IMR-90 (cell line): ENCODE measurements at places on chromosomes 2 and 18. TPM values are rescaled to one million over a fixed set of nuclear protein-coding genes. Genes with fewer than 3 reads are reported as not detected.

The DGKD gene
- 5.8 and 6.5 TPM in 2 replicates for total RNA-seq

The TMEM200C gene
- 1.4 and 1.7 TPM in 2 replicates for total RNA-seq

The TRIM43 gene
- total RNA-seq: not detected in 2 replicates

The RIT2 gene
- not detected in 2 replicates for total RNA-seq

The DOK6 gene
- 2.7 and 3.9 TPM in 2 replicates for total RNA-seq

DNA sequence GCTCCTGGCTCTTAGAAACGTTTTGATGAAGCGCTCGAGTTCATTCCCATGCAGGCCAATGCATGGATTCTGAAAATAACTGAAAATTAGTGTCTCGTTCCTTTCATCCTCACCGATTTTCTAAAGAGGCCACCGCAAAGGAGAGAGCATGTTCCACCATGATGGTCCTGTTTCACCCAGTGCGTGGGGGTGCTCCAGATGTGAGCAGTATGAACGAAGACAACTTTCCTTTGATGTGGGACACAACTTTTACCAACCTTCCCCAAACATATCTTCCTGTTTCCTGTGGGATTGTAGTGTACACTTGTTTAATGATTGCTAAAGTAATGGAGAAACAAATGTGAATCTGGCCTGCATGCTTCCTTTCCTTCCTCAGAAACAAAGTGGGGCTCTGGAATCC lies 114.5 kb downstream of the PRPF40A start:
- DNase-seq: no peak

GRCh38 chr2:24337890-24338289 lies 22.4 kb downstream of the ITSN2 start:
- no peak for DNase-seq

DNA sequence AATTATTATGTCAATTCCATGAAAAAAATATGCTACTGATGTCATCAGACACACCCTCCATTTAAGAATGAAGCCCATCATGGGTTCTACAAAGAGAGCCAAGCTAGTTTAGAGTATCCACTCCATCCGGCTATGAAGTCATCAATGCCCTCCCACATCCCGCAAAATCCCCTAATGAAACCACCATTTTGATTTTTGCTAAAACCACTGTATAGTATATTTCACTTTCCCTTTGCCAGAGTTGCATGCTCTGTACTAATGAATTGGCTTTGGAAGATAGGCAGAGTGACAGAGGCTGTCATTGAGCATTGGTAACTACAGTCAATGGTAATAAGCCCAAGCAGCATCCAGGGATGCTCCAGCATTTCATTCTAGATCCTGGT lies 118.6 kb downstream of the ANKRD44 start:
- DNase-seq: no peak

- DNase-seq: no peak
These were observed 67.9 kb downstream of the CERS6 start for GRCh38 chr2:168524005-168524404.

GRCh38 chr2:230925879-230926765 lies 1.1 kb upstream of the GPR55 start:
- DNase-seq: no peak

GRCh38 chr2:208252716-208253492 lies 2.0 kb downstream of the IDH1 start:
- no peak for DNase-seq

- DNase-seq: peak; percentile 7
These were observed 114.2 kb downstream of the SRBD1 start for GRCh38 chr2:45496869-45497268.

DNA sequence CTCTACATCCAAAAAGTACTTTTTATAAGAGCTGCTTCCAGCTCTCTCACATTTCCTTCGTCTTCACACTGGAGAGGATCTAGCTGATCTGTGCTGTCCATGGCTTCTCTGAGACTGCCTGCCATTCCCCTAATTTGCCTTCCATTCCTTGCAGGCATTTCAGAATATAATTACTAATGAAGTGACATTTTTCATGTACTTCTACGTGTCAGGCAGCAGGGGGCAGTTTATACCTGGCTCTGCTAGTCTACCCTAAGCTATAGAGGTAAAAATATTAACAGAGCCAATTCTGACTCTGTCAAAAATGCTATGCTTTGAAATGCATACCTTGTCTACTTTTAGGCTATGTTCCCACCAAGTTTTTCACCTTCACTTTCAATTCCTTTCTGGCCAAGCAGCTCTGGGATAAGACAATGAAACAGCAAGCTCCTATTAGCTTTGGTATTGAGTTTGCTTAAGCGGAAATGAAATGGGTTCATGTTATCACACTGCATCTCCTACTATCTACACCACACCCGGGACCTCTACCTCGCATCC lies 81.9 kb downstream of the MEP1B start:
- DNase-seq: peak; percentile 55

- DNase-seq: no peak
These were observed 2.1 kb downstream of the MBP start for GRCh38 chr18:77130229-77131099.

DNA sequence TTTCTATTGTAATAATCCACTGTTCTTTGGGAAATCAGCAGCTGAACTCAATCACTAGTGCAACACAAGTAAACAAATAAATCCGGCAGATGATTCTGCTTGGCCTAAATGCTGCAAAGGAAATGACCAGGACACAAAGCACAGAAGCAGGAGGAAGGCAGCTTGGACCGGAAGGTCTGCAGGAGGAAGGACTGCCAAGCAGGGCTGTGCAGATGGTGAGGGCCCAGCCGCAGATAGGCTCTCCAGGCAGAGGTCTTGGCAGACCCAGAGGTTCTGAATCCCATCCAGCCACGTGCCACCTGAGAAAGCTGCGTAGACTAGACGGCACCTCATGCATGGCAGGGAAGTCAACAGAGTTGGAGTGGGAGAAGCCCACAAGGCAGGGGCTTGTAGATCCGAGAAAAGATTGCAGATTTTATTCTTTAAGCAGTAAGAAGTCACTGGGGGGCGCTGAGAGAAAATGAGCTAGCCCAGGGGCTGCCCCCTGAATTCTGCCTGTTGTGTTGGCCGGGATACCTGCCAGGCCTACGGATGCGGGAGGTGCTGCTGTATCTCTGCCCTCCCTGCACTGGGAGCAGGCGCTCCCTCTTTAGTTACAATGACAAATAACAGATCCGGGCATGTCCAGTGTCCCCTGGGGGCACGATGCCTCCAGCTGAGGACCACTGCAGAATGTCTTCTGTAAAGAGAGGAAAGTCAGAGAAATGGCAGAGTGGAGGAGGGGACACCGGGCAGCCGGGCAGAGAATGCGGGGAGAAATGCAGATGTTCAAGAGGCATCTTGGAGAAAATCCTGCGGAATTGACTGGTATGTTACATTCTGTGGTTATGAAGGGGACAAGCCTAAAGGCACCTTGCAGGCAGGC lies 153.5 kb downstream of the PXDN start:
- DNase-seq: no peak

GRCh38 chr2:135230150-135230549 lies 178.1 kb downstream of the RAB3GAP1 start:
- no peak for DNase-seq
